ENCODE measurements at places on chromosomes 7 and 10. TPM values are rescaled to one million over a fixed set of nuclear protein-coding genes. Genes with fewer than 3 reads are reported as not detected.
A peak's percentile ranks its signal among the peaks of the same experiment; 100 is the strongest.

- DNase-seq: no peak
- H3K4me1 ChIP-seq: no peaks in the 10 kb centered on the region
- H3K4me3 ChIP-seq: no peak overlapping the region
- no peaks in the 10 kb centered on the region for H3K27me3 ChIP-seq
- peaks cover 4% of the 10 kb centered on the region for H3K36me3 ChIP-seq
Observed at GRCh38 chr10:125797994-125798662, 22.5 kb upstream of the MMP21 start.

GRCh38 chr10:30600005-30600404, 29.5 kb downstream of the LYZL2 start:
- no peaks in the 10 kb centered on the region for H3K36me3 ChIP-seq
- DNase-seq: no peak
- H3K4me3 ChIP-seq: no peak overlapping the region
- H3K4me1 ChIP-seq: no peaks in the 10 kb centered on the region
- no peak overlapping the region for H3K27ac ChIP-seq

- no peaks in the 10 kb centered on the region for H3K27me3 ChIP-seq
- H3K36me3 ChIP-seq: no peaks in the 10 kb centered on the region
- no peak overlapping the region for H3K27ac ChIP-seq
- H3K4me1 ChIP-seq: no peaks in the 10 kb centered on the region
- DNase-seq: no peak
- no peak overlapping the region for H3K4me3 ChIP-seq
Observed at GRCh38 chr7:51080622-51081269, 235.9 kb downstream of the COBL start.

GRCh38 chr7:82542665-82543064, 99.1 kb upstream of the CACNA2D1 start:
- H3K27me3 ChIP-seq: no peaks in the 10 kb centered on the region
- no peak overlapping the region for H3K4me3 ChIP-seq
- H3K36me3 ChIP-seq: no peaks in the 10 kb centered on the region
- H3K27ac ChIP-seq: no peak overlapping the region

- no peaks in the 10 kb centered on the region for H3K36me3 ChIP-seq
- no peaks in the 10 kb centered on the region for H3K27me3 ChIP-seq
- no peaks in the 10 kb centered on the region for H3K4me1 ChIP-seq
- DNase-seq: no peak
- H3K27ac ChIP-seq: no peak overlapping the region
Observed at GRCh38 chr10:100020886-100021253, 11.1 kb upstream of the DNMBP start.

DNA sequence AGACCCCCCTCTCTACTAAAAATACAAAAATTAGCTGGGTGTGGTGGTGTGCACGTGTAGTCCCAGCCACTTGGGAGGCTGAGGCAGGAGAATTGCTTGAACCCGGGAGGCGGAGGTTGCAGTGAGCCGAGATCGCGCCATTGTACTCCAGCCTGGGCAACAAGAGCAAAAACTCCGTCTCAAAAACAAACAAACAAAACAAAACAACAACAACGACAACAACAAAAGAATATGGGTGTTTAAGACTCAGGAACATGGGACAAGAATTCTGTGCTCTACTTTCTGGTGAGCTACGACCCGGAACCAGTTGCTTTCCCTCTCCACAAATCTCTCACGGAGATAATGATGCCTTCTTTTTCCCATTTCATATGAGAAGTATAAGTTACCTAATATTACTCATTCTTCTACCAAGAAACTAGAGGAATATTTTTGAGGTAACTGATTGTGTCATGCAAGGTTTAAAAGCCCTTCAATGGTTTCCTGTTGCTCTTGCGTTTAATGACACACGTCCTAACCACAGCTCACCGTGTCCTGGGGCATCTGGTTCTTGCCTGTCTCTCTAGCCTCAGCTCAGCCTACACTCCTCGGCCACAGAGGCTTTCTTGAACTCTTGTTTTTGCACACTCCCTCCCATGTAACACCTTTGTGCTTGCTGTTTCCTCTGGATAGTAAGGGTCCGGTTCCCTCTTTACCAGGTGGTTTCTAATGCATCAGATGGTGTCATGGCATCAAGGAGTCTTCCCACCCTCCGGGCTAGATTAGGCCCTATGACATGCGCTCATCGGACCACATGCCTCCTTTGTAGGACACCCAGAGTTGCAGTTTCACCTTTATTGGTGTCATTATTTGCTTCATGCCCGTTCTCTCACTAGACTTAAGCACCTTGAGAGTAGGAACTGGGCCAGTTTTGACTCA, 67.5 kb downstream of the PFKFB3 start:
- no peaks in the 10 kb centered on the region for H3K27me3 ChIP-seq
- no peak overlapping the region for H3K4me3 ChIP-seq
- no peaks in the 10 kb centered on the region for H3K36me3 ChIP-seq
- peaks cover 34% of the 10 kb centered on the region for H3K4me1 ChIP-seq
- peak; percentile 86 for DNase-seq

- H3K27me3 ChIP-seq: no peaks in the 10 kb centered on the region
- H3K27ac ChIP-seq: no peak overlapping the region
- DNase-seq: no peak
- H3K4me3 ChIP-seq: no peak overlapping the region
Observed at GRCh38 chr7:74217455-74218342, 7.9 kb downstream of the LAT2 start.

DNA sequence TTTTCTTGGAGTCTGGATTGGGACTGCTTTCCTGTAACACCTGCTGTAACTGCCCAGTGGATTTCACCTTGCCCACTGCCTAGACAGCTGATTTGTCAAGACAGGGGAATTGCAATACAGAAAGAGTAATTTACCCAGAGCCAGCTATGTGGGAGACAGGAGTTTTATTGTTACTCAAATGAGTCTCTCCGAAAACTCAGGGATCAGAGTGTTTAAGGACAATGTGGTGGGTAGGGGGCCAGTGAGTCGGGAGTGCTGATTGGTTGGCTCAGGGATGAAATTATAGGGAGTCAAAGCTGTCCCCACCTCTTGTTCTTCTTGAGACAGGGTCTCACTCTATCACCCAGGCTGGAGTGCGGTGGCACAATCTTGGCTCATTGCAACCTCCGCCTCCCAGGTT, 25.2 kb upstream of the BNIP3 start:
- H3K4me1 ChIP-seq: no peaks in the 10 kb centered on the region
- H3K27me3 ChIP-seq: no peaks in the 10 kb centered on the region

GRCh38 chr10:13637303-13637856, 50.6 kb downstream of the PRPF18 start:
- H3K4me1 ChIP-seq: no peaks in the 10 kb centered on the region
- no peak for DNase-seq
- peaks cover 4% of the 10 kb centered on the region for H3K36me3 ChIP-seq
- no peak overlapping the region for H3K4me3 ChIP-seq
- no peak overlapping the region for H3K27ac ChIP-seq
- H3K27me3 ChIP-seq: no peaks in the 10 kb centered on the region

GRCh38 chr7:69336976-69337375, 261.3 kb upstream of the AUTS2 start:
- no peaks in the 10 kb centered on the region for H3K27me3 ChIP-seq
- H3K27ac ChIP-seq: no peak overlapping the region
- H3K4me1 ChIP-seq: no peaks in the 10 kb centered on the region
- no peaks in the 10 kb centered on the region for H3K36me3 ChIP-seq

- no peaks in the 10 kb centered on the region for H3K36me3 ChIP-seq
- no peaks in the 10 kb centered on the region for H3K4me1 ChIP-seq
Observed at GRCh38 chr10:51297438-51297837, 223.2 kb downstream of the PRKG1 start.

DNA sequence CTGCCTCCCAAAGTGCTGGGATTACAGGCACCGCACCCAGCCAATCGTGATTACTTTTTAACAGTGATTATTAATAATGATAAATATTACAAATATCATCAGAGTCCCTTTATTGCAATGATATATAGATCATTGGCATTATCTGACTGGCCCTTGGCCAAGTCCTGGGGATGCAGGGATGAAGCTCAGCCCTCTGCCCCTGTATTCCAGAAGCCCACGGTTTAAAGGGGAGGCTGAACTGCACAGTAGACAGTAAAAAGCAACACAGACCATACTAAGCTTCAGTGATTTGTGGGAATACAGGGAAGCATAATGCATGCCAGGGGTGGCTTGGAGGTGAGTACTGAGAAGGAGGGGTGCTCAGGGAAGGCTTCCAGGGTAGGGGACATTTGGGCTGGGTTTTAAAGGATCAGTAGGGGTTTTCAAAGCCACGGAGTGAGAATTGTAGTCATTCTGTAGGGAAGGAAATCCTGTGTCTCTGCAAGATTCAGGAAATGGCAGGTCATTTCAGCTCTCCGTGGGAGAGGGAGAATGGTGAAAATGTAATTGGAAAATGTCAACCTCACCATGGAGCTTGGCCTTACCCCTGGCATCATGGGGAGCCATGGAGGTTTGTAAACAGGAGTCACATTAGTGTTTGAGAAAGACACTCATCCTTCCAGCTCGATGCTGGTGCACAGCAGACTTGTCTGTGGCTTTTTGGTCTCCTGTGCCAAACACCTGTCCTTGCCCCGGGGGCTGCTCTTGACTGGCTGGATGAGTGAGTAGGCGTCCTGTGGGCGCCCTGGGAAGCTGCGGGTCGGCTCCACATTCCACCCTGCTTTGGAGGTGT, 8.8 kb downstream of the ADAMTS14 start:
- H3K36me3 ChIP-seq: no peaks in the 10 kb centered on the region
- no peak overlapping the region for H3K4me3 ChIP-seq
- no peak for DNase-seq

DNA sequence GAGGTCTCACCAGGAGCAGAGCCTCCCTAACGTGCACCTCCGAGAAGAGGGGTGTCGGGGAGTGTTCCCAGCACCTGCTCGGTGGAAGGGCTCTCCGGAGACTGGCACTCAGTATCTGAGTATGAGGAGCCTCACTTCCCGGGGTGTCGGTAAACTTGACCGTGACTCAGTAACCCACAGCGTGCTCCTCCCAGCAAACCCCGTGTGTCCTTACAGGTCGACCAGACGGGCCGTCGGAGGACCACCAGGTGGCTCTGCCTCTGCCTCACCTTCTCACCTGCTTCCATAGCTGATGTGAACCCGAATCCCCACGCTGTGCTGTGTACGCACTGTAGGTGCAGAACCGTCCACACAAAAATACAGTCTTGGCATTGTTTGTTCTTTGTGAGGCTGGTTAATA, 29.0 kb upstream of the KNDC1 start:
- no peaks in the 10 kb centered on the region for H3K27me3 ChIP-seq
- H3K27ac ChIP-seq: no peak overlapping the region
- no peak for DNase-seq
- no peaks in the 10 kb centered on the region for H3K4me1 ChIP-seq
- H3K4me3 ChIP-seq: no peak overlapping the region

GRCh38 chr7:15306296-15306695, 255.5 kb downstream of the AGMO start:
- no peak overlapping the region for H3K4me3 ChIP-seq
- H3K4me1 ChIP-seq: no peaks in the 10 kb centered on the region
- DNase-seq: no peak
- H3K27me3 ChIP-seq: no peaks in the 10 kb centered on the region

DNA sequence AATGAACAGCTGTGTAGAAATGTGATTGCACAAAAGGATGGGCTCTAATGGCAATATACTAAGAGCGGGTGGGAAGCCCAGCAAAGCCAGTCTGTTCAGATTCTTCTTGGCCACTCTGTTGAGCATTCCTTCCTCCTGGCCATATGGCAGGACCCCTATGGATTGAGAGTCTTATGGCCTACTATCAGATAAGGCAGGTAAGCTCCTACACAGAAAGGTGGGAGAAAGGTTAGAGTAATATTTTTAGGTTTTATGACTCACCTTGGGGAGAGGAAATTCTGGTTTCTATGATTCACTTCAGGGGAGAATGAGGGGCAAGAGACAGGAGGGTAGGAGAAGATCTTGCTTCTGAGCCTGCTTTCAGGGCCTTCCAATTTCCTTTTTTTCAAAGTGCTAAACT, 15.1 kb upstream of the AKR1B10 start:
- DNase-seq: no peak
- H3K36me3 ChIP-seq: no peaks in the 10 kb centered on the region
- H3K27me3 ChIP-seq: no peaks in the 10 kb centered on the region
- no peak overlapping the region for H3K27ac ChIP-seq
- no peak overlapping the region for H3K4me3 ChIP-seq
- no peaks in the 10 kb centered on the region for H3K4me1 ChIP-seq

GRCh38 chr7:2103071-2103898, 129.5 kb downstream of the MAD1L1 start:
- no peak for DNase-seq
- no peaks in the 10 kb centered on the region for H3K27me3 ChIP-seq
- H3K27ac ChIP-seq: no peak overlapping the region
- H3K4me3 ChIP-seq: peak overlapping the region; percentile 39
- H3K4me1 ChIP-seq: peaks cover 40% of the 10 kb centered on the region

DNA sequence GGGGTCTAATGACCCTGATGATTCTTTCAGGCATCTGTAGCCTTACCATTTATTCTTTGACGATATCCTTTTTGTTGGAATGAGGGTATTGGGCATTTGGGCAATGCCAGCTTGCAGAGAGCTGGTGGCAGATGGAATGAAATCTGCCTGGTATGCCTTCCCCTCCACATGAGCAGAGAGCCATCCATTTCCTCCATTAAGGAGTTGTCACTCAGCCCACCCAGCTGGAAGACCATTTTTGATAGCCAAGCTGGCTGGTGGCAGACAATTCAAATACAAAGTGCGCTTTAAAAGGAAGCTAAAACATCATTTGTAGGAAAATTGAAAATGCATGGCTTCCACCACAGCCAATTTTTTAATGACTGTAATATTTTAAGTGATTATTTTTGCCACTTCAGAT, 240.1 kb upstream of the SLC26A5 start:
- H3K27ac ChIP-seq: no peak overlapping the region
- H3K4me1 ChIP-seq: no peaks in the 10 kb centered on the region
- DNase-seq: no peak
- no peaks in the 10 kb centered on the region for H3K27me3 ChIP-seq

- no peaks in the 10 kb centered on the region for H3K36me3 ChIP-seq
- peak overlapping the region; percentile 35 for H3K4me3 ChIP-seq
- peaks cover 32% of the 10 kb centered on the region for H3K4me1 ChIP-seq
- H3K27ac ChIP-seq: peak overlapping the region; percentile 52
Observed at GRCh38 chr7:55309040-55309991, 55.8 kb upstream of the LANCL2 start.

DNA sequence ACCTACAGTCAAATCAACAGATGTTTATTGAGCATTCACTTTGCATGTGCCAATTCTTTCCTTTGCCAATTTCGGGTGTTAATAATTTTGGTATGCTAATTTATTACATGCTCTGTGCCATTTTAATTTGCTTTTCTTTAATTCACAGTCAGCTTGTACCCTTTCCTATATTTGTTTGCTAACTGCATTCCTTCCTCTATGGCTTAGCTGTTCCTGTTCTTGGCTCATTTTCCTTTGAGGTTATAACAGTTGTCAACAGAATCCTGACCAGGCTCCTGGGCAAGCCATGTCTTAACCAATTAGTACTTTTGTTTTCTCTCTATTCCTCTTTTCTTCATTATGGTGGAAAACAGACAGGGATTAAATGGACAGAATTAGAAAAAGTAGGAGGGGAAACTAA, 73.6 kb upstream of the RPA3 start:
- H3K4me1 ChIP-seq: no peaks in the 10 kb centered on the region
- H3K4me3 ChIP-seq: no peak overlapping the region
- H3K27me3 ChIP-seq: no peaks in the 10 kb centered on the region
- H3K36me3 ChIP-seq: no peaks in the 10 kb centered on the region
- no peak for DNase-seq

The FZD1 gene
- 0.04 TPM for total RNA-seq

The CRYGN gene
- total RNA-seq: not detected

The ANKRD1 gene
- not detected for total RNA-seq

The TMEM225B gene
- 0.70 TPM for total RNA-seq

The OGDHL gene
- 0.55 TPM for total RNA-seq

The TRIM50 gene
- total RNA-seq: not detected

The ZNF37A gene
- total RNA-seq: 19.6 TPM

The NUPR2 gene
- total RNA-seq: not detected

The IDI2 gene
- not detected for total RNA-seq

The UNC5B gene
- total RNA-seq: 0.13 TPM

The FGFBP3 gene
- total RNA-seq: 3.1 TPM

The TMEM176A gene
- 0.26 TPM for total RNA-seq

The ANXA7 gene
- total RNA-seq: 151 TPM

The ATE1 gene
- total RNA-seq: 32.0 TPM

The SLC39A12 gene
- not detected for total RNA-seq
